ENCODE measurements at places on chromosomes 12 and 14.

DNA sequence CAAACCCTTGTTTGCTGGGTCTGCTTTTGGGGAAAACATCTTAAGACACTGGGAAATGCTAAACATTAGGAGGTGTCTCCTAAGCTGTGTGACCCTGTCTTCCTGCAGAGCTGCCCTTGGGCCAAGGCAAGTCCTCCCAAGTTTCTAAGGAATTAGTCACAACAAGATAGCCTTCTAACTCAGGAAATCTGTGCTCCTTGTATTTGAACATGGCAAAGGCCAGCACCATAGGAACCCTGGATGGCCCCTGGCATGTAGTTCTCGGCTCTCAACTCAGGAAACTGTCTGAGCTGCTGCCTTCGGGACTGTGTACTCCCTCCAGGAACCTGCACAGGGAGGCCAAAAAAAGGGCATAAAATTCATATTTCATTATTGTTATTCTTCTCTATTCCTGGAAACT is 37.6 kb upstream of the LTBP2 start:
- DNase-seq = no peak

- no peak for DNase-seq
Measured at GRCh38 chr12:126390969-126391566, 1325.8 kb downstream of the AACS start.

DNA sequence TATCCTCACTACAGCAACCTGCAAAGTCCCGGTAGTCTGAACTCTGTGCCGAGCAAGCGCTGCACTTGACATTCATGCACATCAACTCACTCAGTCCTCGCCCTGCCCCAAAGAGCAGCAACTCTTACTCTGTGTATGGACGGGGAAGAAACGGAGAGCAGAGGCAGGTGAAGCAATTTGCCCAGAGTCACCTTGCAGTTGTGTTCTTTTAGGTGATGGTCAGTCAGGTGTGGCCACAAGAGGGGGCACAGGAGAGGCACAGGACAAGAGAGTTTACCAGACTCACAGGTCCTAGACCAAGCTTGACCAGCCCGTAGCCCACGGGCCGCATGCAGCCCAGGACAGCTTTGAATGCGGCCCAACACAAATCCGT is 39.1 kb downstream of the TSPAN11 start:
- DNase-seq = no peak

DNA sequence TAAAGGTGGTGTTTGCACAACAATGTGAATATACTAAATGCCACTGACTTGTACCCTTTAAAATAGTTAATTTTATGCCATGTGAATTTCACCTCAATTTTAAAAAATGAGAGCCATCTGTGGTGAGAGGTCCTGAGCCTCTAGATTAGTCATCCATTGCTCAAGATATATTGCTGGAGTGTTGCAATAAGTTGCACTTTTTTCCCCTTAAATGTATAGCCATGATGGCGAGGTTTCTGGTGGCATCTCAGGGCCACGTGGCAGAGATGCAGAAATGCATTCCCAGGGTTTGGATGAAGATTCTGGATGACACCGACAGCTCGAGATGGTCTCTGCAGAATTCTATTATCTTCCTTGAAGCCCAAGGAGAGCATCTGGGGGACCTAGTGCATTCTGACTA is 153.7 kb downstream of the AACS start:
- no peak for DNase-seq

GRCh38 chr12:25789541-25789944 is 168.9 kb upstream of the RASSF8 start:
- DNase-seq = no peak

DNA sequence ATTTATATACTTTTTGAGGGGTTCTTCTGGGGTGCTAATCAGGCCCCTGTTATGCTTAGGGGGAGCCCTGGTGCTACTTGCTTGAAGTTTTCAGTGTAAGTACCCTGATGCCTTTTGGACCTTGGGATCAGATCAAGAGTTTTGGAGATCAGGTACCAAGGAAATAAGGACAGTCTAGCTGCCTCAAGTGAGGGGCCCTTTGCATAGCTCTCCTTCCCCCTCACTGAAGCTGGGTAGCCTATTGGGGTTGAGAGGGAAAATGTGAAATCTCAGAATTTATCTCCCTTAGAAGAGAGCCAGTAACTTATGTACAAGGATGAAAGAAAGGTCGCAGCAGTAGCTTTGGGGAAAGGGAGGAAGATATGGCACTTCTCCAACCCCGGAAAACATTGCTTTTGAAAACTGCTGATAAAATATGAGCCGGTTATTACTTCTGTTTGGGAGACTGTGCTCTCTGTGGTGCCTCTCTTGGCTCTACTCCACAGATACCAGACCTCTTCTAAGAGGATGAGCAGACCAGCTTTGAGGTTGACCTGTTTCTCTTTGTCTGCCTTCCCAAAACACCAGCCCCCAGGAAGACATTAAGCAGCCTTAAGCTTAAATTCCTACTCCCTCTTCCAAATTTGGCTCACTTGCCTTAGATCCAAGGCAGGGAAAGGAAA is 8.8 kb upstream of the AMHR2 start:
- no peak for DNase-seq

- no peak for DNase-seq
Measured at GRCh38 chr12:83018088-83018487, 331.4 kb downstream of the TMTC2 start.

- no peak for DNase-seq
Measured at GRCh38 chr12:91133871-91134270, 22.6 kb upstream of the LUM start.

DNA sequence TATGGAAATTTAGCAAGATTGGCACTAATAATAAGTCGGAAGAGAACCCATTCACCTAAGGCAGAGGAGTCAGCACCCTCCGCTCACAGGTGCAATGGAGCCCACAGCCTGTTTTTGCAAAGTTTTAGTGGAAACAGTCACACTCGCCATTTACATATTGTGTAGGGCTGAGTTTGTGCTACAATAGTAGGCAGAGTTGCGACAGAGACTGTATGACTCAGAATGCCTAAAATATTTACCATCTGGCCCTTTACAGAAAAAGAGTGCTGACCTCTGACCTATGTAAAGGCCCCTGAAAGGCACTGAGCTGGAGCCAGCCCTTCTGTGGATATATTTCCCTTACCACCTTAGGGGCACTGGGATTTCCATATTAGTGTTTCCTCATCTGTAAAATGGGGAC is 79.0 kb downstream of the PRIMA1 start:
- no peak for DNase-seq

GRCh38 chr12:19778797-19779196 is 339.5 kb downstream of the AEBP2 start:
- no peak for DNase-seq
